ENCODE measurements at places on chromosomes 7 and 10.

DNA sequence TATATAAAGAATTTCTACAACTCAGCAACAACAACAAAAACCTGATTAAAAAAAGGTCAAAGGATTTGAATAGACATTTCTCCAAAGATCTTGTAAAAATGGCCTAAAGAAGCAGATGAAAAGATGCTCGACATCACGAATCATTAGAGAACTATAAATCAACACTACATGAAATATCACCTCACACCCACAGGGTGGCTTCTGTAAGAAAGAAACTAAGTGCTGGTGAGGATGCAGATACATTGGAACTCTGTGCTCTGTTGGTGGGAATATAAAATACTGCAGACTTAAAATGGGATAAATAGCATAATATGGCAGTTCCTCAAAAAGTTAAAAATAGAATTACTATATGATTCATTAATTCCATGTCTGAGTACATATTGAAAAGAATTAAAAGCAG, 38.3 kb upstream of the CDCA7L start:
- DNase-seq = no peak

- DNase-seq = no peak
Measured at GRCh38 chr10:62648921-62649320, 155.6 kb upstream of the ADO start.

- peak; percentile 1 for DNase-seq
Measured at GRCh38 chr7:106947244-106947728, 82.2 kb downstream of the PIK3CG start.

DNA sequence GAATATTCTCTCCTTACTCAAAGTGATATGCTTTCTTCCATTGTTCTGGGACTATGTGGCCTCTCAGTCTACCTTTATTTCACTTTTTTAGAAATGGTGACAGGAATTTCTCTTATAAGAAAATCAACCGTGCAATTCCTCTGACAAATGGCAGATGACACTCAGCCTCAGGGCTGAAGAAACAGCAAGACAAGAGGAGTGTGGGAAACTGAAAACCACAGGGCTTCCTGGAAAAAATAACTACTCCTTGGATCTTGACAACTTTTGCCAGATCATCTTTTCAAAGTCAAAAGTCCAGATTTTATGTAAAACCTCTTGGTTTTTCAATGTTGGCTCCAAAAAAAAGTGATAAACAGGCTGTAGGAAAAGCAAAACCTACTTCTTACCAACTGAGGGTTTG, 121.5 kb downstream of the TYW1B start:
- DNase-seq = no peak

DNA sequence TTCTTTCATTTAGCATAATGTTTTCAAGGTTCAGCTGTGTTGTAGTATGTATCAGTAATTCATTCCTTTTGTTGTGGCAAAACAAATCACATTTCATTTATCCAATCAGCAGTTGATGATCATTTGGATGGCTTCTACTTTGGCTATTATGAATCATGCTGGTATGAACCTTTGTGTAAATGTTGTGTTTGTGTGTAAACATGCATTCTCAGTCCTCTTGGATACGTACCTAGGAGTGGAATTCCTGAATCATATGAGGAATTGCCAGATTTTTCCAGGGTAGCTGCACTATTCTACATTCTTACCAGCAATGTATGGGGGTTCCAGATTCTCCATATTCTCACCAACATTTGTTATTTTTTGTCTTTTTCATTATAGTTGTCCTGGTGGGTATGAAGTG, 578.5 kb upstream of the MKI67 start:
- DNase-seq = no peak

DNA sequence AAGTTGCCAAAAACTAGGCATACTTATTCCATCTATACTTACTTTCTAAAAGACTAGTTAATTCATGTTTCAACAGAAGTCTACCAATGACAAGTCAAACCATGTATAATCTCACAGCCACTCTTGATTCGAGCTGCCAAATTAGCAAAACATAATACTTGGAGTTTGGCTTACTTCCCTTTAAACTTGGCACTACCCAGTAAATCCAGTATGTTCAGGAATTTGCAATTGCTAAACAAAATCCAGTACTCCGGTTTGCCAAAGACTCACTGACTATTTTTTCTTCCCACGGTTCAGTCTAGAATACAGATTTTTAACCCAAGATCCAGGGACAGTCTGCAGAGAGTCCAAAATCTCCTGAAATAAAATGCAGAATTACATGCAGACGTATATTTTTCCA, 4.6 kb downstream of the OAT start:
- DNase-seq = no peak

DNA sequence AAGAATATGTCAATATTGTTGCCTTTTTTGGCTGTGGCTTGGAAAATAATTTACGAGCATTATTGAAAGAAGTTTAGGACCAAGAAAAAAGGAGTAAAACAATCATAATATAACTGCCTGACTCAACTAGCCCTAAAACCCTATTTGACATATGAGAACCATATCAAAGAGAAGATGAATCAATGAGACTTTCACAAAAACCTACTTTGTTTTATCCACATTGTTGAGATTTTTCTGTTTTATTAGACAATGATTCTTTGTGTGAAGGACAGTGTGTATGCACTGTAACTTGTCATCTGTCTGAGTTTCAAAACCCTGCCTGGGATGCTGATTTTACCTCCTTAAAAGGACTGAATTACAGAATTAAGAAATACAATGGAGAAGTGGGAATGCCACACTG, 19.0 kb downstream of the SOSTDC1 start:
- no peak for DNase-seq

GRCh38 chr7:127979728-127980126, 51.5 kb downstream of the LRRC4 start:
- DNase-seq = no peak

DNA sequence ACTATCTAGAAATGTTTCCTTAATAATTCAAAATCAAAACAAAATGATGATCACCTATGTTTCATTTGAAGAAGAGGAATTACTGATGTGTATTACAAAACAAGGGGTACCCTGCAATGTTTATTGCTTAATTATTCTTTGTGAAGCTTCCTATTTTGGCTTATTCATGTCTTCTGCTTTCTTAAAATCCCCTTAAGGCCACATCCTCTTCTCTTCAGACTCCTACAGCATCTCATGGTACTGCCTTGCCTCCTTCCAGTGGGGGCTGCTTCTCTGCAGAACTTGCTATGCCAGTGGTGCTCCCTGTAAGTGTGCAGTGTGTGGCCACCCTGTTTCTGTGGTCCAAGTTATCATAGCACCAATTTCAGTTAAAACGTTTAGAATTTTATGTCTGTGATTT, 35.0 kb downstream of the CCDC146 start:
- DNase-seq = peak; percentile 2

- DNase-seq = no peak
Measured at GRCh38 chr10:88707429-88708155, 1.5 kb downstream of the LIPK start.

- no peak for DNase-seq
Measured at GRCh38 chr10:109317746-109318366, 605.5 kb downstream of the XPNPEP1 start.

- DNase-seq = no peak
Measured at GRCh38 chr10:36336315-36336714, 694.2 kb upstream of the FZD8 start.

DNA sequence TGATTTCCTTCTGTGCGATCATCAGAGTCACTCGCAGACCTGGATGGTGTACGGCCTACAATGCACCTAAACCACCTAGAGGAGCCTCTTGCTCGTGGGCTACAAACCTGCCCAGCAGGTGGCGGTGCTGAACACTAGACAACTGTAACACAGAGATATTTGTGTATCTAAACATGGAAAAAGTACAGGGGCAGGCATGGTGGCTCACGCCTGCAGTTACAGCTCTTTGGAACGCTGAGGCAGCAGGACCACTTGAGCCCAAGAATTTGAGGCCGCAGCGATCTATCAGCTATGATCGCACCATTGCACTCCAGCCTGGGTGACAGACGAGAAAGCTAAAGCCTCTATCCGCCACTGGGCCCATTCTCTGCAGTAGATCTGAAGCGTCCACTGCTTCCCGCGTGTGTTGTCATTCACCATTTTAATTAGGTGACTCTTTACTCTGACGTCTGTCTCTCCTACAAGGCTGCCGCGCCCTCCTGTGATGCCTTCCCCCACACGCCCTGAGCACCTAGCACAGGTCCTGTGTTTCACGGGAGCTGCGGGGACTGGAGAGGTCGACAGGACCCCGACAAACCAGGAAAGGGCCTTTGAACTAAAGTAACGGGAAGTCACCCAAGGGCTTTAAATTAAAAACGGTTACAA, 774 bp downstream of the TUBGCP2 start:
- DNase-seq = peak; percentile 78

DNA sequence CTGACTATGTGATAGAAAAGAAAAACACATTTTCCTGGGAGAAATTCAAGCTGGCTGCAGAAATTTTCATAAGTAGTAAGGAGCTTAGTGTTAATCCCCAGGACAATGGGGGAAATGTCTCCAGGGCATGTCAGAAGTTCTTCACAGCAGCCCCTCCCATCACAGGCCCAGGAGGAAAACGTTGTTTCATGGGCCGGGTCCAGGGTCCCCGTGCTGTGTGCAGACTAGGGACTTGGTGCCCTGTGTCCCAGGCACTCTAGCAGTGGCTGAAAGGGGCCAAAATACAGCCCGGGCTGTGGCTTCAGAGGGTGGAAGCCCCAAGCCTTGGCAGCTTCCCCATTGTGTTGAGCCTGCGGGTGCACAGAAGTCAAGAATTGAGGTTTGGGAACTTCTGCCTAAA, 99.0 kb upstream of the ASAH2 start:
- no peak for DNase-seq

DNA sequence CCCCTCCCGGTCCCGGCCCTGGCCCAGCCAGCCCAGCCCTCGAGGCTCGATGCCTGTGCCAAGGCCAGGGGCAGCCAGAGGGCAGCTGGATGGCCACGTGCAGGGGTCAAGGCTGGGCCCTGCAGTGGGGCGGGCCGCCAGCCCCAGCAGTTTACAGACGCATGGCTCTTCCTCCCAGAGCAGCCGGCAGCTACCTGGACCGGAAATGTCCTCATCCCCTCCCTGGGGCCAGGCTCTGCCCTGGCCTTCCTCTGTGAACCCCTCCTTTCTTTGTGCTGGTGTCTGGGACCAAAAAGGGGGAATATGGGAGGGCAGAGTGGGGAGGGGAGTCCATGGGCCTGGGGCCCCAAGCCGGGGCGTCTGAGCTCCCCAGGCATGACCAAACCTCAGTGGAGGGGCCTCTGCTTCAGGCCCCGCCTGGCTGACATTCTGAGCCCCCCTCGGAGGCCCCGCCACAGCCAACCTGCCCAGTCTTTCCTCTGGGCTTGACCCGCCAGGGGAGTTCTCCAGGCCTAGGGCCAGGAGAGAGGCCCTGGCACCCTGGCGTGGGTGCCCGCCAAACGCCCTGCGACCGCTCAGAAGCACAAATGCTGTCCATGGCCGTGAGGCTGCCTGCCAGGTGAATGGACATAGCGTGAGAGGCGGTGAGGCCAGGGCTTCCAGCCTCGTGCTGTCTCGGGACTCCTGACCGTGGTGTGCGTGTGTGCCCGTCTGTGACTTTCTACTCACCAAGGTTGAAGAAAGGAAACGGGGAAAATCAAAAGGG, 24.7 kb upstream of the AMZ1 start:
- no peak for DNase-seq

DNA sequence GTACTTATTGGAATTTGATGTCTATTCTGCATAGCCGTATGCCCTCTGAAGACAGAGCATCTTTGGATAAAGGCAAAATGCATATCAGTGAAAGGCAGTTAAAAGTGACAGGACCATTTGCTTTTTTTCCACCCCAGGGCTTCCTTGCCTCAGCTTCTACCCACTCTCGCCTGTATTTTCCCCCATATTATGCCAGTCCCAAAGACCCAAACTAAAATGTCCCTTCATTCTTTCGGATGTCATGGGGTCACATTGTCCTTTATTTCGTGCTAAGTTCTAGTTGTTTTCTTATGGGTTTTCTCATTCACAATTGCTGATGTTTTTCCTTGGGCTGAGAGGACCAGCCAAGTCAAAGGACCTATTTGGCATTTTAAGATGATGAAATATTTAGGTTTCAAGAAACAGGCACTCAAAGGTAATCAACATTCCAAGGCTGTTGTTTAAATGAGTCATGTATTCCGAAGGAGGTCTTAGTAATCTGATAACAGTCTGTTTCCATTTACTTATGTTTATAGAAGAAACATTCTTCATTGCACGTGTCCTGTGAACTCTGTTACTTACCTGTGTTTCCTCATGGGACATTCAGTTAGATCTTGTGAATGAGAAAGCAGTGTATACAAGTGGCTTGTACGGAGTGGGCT, 74.1 kb downstream of the DNAH11 start:
- no peak for DNase-seq

- DNase-seq = no peak
Measured at GRCh38 chr7:123535517-123535916, 1.1 kb upstream of the IQUB start.

DNA sequence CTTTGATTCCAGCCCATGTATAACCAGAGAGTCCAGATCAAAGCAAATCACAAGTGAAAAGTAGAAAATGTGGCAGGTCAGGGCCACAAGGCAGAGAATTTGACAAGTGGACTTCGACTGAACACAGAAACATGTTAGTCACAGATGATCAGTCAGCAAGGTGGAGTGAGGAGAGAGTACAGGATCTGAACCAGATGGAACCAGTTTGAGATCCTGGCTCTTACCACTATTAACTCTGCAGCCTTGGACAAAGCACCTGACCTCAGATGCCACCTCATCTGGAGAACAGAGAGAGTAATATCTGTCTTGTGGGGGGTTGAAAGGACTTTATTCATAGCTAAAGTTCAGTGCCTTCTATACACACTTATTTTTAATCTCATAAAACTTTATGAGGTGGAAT, 4.4 kb downstream of the MRLN start:
- no peak for DNase-seq

DNA sequence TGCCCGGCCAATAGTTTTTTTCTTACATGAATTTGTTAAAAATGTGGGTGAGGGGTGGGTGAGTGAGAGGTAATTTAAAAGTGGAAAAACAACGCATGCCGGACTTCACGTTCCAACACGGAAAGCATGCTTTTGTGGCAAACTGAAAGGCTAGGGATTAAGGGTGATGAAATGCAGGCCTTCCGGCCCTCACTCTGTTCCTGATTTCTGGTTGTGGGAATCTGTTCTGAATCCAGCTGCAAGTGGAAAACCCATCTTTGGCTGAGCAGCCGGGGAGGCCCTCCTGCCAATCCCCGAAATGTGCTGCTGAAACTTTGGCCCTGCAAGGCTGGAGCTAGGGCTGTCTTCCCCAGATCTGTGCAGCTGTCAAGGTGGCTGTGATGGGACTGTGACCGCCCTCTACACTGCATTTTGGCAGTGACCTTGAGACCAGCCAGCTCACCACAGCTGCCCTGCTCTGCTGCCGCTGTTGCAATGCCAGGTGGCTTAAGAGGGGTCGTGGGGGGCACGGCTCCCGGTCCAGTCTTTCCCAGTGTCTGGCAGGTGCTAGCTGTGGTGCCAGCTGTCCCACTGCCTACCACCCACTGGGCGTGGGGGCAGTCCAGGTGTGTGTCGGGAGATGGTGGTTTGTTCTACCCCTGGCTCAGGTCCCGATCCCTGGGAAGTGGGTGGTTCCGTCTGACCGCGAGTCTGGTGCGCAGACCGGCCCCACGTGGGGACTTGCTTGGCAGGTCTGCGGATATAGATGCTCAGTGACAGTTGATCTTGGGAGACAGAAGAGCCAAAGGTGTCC, 39.0 kb downstream of the TET1 start:
- DNase-seq = no peak
